ENCODE measurements at places on chromosomes 16 and 17.

- DNase-seq: no peak
Measured at GRCh38 chr17:69473841-69474831, 59.6 kb downstream of the MAP2K6 start.

DNA sequence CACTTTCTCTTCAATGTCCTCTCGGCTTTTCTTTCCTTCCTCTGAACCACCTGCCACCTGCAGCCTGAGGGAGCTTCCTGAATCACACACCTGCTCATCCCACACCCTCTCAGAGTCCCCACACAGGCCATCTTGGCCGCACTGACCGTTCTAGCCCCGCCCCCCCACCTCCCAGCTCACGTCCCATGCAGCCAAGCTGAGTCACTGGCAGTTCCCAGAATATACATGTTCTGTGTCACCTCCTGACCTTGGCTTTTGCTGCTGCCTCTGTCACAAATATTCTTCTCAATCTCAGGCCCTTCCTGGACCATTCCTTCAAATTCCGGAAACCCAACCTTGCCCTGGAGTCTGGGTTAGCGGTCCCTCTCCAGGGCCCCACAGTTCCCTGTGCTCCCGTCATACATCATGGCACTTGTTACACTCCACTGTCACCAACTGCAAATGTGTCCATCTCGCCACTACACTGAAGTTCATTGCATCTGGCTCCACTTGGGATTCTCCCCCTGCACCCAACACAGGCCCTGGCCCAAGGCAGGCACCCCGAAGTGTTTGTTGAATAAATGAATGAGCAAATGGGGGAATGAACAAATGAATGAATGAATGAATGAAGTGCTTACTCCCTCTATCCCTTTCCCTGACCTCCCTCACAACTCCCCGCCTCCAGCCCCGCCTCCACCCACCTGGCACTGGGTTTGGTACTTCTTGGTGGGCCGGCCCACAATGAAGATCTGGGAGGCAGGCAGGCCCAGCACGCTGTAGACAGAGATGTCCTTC lies 12.8 kb downstream of the PIMREG start:
- no peak for DNase-seq

- DNase-seq: no peak
Measured at GRCh38 chr17:5629128-5629527, 44.8 kb upstream of the NLRP1 start.

GRCh38 chr17:6799738-6800137 lies 23.7 kb downstream of the FBXO39 start:
- no peak for DNase-seq

DNA sequence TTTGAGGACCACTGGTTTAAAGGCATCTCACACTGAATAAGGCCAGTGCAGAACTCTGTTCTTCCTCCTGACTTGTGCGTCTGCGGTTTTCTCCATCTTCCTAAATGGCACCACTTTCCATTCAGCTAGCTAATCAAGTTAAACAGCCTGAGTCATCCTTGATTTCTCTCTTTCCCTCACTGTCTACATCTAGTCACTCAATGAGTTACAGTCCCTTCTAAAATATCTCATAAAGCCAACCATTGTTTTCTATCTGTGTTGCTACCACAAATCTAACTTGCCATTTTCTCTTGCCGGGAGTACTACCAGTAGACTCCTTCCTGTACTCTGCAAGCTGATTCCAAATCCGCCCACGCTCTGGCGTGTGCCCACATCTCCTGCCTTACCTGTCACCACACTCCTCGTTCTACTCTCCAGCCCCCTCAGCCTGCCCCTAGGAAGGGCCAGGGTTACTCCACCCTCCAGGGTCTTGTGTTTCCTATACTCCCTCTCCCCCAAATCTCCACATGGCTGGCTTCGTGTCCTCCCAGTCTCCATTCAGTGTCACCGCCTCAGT lies 324.5 kb downstream of the SNX29 start:
- no peak for DNase-seq

GRCh38 chr17:71741836-71742235 lies 379.0 kb upstream of the SOX9 start:
- no peak for DNase-seq

DNA sequence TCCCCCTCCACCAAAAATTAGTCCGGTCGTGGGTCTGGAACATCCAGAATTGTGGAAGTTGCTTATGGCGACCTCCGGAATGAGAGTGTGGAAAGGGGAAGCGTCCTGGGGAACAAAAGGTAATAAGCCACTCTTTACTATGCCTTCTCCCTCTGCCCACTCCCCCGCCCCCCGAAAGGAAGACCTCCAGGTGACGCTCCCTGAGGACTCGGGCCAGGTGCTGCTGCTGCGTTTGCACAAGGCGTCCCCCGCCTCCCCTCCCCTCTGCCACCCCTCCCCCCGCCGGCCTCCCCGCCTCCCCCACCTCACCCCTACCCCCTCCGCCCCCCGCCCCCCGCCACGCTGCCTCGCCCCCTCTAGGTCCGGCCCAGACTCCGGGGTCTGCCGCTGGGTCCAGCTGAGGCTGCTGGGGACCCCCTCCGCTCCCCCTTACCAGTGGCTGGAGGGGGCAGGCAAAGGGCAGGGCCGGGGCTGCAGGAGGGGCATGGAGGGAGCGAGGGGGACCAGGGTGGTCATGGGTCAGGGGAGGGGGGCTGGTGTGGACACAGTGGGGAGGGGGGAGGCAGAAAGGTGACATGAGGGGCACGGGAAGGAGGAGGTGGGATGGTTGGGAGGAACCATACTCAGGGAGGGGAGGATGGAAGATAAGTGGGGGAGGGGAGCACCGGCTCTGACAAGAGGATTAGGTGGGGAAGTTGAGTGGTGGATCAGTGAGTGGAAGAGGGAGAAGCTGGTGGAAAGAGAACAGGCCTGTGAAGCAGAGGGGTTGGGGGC lies 23.6 kb downstream of the ALOX12B start:
- DNase-seq: no peak

DNA sequence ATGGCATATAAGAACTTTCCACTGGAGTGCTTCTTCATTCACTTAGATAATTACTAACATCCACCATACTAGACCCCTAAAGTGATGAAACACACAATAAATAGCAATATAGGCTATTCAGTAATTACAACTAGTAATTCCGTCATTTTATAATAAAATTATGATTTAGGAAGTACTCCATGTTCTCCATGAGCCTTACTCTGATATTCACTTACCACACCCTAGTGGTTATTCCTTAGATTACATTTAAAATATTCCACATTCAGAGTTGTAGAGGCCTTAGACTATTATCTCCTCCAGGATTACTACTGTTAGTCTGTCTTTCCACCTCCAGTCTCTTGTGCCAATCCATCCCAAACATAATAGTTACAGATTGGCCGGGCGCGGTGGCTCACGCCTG lies 62.4 kb downstream of the STH start:
- no peak for DNase-seq

DNA sequence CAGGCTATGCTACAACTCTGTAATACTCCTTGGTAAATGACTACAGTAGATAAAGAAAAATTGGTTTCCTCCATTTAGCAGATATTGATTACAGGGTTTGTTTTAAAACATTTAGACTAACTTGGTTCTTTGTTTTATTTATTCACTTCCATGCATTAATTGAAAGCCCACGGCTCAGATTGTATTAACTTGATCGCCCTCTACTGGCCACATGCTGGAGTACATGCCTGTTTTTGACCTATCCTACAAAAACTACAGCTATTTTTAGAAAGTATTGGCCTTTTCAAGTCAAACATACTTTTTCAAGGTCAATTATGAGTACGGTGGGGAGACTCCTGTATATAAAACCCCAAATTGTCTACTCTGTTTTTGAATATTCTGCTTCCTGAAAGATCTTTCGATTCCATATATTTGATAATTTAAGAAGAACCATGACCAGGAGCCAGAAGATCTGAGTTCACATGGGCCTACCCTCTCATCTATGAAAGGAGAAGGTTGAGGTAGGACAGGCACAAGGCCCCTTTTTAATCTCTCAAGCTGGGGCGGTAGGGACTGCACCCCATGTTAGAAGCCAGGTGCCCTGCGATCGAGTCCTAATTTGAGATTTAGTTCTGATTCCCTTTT lies 51.8 kb downstream of the CA10 start:
- peak; percentile 4 for DNase-seq

DNA sequence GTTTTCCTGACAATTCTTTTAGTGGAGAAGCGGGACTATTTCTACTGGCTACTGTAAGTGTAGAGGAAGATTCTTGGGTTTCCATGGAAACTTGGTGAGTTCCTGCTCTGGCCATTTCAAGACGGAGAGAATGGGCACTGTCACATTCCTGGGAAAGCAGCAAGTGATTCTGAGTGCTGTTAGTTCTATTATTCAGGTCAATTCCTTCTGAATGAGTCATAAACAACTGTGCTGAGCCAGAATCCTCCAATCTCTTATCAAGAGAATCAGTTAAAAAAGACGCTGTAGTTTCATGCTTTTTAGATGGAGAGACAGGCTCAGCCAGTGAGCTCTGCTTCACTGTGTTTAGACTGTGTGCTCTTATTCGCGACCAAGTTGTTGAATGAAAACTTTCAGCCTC lies 19.6 kb downstream of the AKAP10 start:
- no peak for DNase-seq

- no peak for DNase-seq
Measured at GRCh38 chr16:84834403-84834772, 14.6 kb downstream of the CRISPLD2 start.

GRCh38 chr17:47990962-47991731 lies 20.2 kb downstream of the CDK5RAP3 start:
- no peak for DNase-seq

GRCh38 chr17:77371117-77371887 lies 230.5 kb downstream of the SEC14L1 start:
- no peak for DNase-seq

DNA sequence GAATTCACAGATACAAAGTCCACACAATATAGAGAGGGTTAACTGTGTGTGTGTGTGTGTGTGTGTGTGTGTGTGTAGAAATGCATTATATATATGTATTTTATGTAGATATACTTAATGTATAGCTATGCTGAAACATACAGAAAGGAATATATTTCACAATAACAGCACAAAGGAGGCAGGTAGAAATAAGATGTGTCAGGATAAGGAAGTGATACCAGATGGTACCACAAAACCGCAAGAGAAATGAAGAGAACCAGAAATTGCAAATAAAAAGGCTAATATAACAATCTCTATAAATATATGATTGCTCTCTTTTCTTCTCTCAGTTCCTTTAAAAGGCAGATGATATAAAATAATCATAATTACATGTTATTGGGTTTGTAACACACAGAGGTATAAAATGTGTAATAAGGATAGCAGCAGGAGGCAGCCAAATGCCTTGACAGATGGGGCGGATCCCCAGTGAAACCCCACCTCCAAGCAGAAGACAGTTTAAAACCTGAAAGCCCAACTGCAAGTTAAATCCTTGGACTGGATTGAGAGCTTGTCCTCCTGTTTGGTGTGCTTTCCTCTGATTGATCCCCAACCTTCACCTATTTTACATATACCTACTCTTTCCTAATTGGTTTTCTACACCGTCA lies 365.4 kb upstream of the C16orf82 start:
- no peak for DNase-seq

GRCh38 chr16:14095883-14096551 lies 24.9 kb downstream of the MRTFB start:
- DNase-seq: no peak

DNA sequence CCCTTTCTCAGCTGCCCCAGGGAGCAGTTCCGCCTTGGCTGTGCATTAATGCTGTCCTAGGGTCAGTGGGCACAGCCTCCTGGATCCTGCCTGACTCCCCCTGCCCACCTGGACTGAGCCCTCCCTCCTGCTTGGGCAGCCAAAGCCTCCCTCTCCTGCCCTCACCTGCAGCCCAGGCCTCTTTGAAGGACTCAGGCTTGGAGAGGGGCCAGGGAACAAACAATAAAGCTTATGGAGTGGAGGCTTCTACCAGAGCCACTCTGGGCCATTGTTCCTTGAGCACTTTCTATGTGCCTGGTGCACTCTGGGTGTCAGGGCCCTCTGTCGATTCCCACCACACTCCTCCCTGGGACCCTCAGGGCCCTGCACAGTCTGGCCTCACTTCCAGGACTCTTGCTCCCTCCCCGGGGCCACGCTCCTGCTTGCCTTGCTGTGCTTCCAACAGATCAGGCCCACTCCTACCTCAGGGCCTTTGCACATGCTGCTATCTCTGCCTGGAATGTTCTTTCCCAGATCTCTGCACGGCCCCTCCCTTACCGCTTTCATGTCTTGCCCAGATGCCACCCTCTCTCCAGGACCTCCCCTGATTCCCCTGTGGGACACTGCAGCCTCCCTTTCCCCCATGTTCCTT lies 5.0 kb downstream of the KCNJ12 start:
- DNase-seq: no peak

- DNase-seq: no peak
Measured at GRCh38 chr17:42944211-42944610, 20.0 kb downstream of the AARSD1 start.

DNA sequence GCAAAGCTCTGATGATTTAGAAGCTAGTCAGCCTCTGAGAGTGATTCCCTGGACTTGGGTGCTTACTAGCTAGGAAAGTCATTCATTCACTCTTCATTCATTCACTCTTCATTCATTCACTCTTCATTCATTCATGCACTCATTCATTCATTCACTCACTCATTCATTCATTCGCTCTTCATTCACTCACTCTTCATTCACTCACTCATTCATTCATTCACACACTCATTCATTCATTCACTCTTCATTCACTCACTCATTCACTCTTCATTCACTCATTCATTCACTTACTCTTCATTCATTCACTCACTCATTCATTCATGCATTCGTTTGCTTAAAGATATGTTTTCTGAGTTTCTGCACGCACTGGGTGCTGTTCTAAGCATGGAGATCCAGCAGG lies 292.7 kb upstream of the TNRC6C start:
- DNase-seq: no peak

- DNase-seq: no peak
Measured at GRCh38 chr17:72861811-72862210, 230.7 kb downstream of the SLC39A11 start.

GRCh38 chr17:73272906-73273218 lies 11.2 kb upstream of the CPSF4L start:
- DNase-seq: no peak

DNA sequence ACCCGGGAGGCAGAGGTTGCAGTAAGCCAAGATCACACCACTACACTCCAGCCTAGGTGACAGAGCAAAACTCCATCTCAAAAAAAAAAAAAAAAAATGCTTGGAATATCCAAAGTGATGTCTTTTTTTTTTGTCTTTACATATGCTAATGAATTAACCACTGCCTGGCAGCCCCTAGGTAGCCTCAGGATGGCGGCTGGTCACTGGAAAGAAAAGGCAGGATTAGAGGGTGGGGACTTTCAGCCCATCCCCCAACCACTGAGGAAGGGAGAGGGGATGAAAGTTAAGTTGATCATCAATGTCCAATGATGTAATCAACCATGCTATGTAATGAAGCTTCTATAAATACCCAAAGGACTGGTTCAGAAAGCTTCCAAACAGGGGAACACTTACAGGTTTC lies 26.8 kb downstream of the RNF157 start:
- DNase-seq: no peak

- DNase-seq: peak; percentile 75
Measured at GRCh38 chr16:57576429-57576870, 34.0 kb downstream of the ADGRG5 start.

GRCh38 chr16:30526137-30526822 lies at the start of gene ZNF768:
ZNF768 (minus strand) TSS chr16:30526566; CDS start chr16:30526413, 153 bp downstream.
- no peak for DNase-seq

- no peak for DNase-seq
Measured at GRCh38 chr17:27743281-27743885, 56.9 kb downstream of the NOS2 start.
